ENCODE measurements at places on chromosomes 5 and 9.

DNA sequence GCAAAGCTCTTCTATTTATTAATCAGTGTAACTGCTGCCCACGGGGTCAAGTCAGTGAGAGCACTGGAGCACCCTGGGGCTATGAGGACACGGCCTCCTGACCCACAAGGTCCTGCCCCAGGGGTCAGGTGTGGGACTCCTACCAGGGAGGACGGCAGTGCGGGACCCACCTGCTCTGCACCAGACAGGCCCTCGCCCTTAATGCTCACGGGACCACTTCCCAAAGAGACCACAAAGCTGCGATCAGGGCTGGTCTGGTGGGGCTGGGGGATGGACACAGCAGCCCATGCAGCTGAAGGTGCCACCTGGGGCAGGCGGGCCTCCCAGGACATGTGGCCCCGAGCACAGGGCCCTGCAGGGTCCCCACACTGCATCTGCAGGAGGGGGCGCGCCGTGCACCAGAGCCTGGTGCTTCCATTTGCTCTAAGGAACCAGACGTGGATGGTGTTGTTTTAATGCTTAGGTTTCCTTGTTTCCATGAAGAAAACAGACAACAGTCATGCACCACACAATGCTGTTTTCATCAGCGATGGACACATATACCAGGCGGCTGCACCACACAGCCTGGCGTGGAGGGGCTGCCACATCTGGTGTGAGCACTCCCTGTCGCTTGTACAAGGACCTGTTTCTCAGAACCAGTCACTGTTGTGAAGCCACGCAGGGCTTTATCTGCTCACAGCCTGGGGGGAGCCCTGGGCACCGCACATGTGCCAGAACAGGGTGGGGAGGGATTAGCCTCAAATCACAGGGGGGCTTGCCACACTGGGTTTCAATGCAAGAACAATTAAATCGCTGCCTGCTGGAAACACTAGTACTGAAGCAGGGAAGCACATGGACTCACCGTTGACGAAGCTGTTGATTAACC lies 22.6 kb downstream of the CLPTM1L start:
- no peak for ATAC-seq

GRCh38 chr5:178373711-178374110 lies 141.1 kb upstream of the PHYKPL start:
- ATAC-seq = no peak

DNA sequence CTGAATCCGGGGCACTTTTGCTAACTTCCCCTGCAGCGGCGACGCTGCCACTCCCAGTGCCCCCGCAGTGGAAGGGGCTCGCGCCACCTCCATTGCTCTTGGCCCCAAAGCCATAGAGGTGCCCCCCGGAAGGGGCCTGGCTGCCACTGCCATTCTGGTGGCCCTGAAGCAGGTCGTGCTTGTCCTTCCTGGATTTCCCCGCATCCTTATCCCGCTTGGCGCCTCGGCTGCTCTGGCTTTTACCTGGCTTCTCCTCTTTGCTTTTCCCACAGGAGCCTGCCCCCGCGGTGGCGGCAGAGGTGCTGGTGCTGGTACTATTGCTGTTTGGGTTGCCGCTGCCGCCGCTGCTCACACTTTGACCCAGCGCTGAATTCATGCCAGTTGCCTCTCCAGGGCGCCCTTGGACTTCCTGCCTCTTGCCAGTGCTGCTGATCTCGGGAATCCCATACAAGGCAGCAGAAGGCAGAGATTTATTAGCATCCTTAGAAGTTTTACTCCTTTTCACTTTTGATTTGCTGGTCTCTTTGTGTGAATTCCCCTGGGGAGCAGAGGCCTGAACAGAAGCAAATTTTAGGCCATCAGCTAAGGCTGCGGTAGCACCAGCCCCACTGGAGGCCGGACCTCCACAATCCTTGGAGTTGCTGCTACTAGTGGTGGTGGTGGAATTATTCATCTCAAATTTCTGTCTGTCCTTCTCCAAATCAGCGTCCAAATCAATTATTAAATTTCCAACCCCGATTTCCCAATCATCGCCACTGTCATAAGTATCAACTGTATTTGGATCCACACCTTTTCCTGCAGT lies 2.1 kb downstream of the ZNF608 start:
- no peak for ATAC-seq

DNA sequence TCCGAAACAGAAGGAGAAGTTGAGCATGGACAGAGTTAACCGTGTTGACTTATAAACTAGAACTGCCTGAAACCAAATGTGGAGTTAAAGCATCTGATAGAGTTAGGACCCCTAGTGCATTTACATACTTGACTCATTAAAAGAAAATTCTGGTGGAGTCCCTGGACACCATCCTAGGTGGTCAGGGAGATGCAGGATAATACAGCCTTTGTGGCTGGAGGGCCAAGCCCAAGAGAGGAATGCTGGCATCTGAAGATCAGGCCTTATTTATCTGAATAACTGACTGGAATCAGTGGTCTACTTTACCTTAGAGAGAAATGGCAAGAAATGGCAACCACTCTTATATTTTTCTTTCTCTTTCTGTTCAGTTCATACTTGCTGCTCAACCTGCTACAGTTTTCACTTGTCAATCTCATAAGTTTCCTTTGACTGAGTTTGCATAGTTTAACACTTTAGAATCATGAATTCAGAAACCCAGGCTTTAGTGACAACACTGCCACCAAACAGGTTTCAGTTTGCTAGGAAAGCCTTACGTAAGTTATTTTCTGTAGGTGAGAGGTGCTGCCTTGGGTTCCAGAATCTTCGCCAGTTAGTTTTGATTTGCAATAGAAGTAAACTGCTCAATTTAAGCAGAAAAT lies 10.2 kb downstream of the CMYA5 start:
- ATAC-seq = peak; percentile 41

DNA sequence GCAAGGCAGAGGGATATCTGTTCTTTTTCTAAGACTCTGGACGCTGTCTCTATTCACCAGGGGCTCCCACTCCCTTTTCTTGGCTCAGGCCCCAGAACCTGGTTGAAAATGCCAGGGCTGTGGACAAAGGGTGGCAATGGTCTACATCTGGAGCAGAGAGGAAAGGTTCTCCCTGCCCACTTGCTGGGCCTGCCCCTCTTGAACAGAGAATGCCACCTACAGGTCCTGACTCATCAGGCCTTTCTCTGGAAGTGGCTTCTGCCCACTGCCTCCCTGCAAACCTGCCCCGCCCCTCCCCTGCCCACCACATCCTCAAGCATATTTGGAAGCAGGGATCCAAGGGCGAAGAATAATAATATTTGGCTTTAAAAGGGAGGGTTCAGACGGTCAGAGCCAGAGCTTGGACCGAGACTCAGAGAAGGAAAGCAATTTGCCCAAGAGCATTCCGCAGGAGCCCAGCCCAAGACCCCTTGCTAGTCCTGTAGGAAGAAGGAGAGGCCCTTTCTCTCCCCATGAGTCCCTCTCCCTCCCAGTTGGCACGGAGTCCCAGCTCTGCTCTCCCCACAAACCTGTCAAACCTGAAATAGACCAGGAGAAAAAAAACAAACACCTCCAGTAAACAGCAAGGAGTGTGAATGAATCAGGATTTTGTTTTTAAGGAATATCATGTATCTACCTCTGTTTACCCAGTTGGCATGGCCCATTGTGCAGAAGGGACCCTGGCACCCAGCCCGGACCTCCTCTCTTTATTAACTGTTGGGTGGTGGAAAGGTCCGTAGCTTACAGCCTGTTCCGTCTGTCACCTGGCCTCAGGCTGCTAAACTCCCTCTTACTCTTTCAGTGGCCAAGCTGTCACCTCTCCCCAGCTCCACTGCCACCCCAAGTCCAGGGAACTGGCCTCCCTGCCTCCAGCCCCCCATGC lies 37.7 kb upstream of the STXBP1 start:
- ATAC-seq = no peak

GRCh38 chr9:93657331-93658111 lies 81.1 kb downstream of the PHF2 start:
- no peak for ATAC-seq

DNA sequence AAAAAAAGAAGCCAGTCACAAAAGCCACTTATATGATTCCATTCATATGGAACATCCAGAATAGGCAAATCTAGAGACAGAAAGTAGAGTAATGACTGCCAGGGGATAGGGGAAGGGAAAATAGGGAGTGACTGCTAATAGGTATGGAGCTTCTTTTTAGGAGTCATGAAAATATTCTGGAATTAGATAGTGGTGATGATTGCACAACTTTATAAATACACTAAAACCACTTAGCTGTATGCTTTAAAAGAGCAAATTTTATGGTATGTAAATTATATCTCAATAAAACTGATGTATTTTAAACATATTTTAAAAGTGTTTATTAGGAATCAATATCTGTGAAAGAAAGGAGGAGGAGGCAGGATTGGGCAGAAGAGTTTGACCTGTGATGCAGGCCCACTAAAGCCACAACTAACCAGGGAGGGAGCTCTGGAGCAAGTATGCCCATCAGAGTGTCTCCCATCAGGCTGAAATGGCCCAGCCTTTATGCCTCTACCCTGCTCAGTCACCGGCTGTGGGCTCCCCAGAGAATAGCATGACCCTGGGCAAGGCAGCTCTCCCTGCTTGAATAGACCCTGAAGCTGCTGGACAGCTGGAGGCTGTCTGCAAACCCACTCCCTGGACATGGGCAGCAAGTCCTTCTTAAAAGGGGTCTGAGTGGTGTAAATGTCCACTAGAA lies 96.0 kb upstream of the SLC44A1 start:
- no peak for ATAC-seq

DNA sequence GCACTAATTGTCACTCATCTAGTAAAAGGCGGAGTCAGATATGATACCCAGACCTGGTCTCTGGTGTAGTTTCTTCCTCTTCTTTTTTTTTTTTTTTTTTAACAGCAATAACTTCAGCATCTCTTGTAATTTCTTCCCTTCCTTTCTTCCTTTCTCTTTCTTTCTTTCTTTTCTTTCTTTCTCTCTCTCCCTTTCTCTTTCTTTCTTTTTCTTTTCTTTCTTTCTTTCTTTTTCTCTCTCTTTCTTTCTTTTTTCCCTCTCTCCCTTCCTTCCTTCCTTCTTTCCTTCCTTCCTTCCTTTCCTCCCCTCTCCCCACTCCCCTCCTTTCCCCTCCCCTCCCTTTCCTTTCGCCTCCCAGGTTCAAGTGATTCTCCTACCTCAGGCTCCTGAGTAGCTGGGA lies 25.9 kb upstream of the GNPDA1 start:
- no peak for ATAC-seq

DNA sequence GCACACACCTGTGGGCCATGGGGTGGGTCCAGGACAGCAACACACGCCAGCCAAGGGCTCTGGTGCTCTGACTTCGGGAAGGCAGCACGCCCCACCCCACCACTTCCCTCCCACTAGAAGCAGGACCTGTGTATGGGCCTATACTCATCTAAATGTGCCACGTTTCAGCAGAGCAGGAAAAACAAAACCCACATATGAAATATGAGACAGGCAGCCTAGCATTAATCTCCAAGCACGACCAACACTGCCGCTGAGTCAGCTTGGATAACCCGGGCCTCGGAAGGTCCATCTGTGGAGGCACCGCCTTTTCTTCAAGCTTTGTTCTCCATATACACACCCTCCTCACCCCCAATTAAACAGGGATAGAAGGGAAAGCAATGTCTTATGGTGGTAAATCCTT lies 203.1 kb downstream of the ROR2 start:
- ATAC-seq = no peak

- ATAC-seq = no peak
Measured at GRCh38 chr5:179410291-179411160, 65.3 kb upstream of the ADAMTS2 start.

- ATAC-seq = no peak
Measured at GRCh38 chr9:128422783-128423150, 2.1 kb downstream of the CERCAM start.

DNA sequence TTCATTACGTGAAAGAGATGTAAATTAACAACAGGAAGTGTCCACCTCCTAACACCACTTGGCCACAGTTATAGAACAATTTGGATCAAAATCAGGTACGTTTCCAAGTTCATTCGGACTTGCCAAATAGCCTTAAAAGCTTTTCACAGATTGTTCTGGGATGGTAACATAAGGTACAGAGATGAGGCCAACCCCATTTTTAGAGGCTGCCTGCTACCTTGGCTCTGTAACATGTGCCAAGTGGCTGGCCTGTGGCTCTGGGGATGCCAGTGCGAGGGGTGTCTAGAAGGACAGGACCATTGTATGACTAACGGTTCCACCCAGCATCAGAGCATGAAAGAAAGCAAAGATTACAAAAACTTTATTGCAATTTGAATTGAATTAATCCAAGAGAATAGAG lies 91.0 kb downstream of the LHFPL2 start:
- no peak for ATAC-seq
